NCI-H1092 treated with DMSO at 0.1 percent for 48 hours (cell line): ENCODE measurements at places on chromosomes 12 and 14.

- peak; percentile 92 for DNase-seq
Observed at GRCh38 chr12:132429946-132430643, 59.9 kb upstream of the FBRSL1 start.

DNA sequence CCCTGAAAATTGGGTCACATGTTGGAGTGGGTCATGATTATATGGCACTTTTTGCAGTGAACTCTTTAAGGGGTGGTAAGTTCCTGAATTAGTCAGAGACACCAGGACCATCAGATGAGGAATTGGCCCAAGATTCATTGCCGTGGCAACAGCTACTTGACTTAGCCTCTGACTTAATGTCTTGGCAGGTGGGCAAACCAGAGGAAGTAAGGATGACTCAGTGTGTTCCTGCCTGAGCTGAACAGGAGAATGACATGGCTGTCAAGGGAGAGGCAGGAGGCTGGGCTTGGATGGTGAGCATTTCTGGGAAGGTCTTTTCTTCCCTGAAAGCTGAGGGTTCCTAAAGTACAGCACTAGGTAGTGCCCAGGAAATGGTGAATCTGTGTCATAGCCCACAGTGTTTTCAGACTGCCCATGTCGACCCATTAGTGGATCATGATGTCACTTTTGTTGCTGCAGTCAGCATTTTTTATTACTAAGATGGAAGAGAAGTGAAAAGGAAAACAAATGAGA lies 170.1 kb upstream of the PWP1 start:
- DNase-seq = peak; percentile 3

- DNase-seq = no peak
Observed at GRCh38 chr12:29241821-29242591, 92.9 kb downstream of the FAR2 start.

DNA sequence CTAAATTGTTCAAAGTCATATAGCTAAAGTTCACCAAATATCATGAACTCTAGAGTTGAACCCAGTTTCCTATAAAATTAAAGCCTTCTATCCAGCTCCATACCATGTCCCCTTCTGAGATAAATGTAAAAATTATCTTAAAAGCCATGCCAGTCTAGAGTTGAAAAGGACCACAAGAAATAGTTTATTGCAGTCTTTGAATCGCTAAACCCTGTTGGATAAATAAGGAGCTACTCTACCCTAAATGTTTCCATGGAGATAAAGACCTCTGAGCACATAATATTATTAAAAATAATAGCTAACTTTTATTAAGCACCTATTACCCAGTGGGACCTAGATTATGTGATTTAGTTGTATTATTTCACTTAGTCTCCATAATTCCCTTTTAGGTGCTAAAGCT lies 227.6 kb upstream of the NOS1 start:
- DNase-seq = no peak

DNA sequence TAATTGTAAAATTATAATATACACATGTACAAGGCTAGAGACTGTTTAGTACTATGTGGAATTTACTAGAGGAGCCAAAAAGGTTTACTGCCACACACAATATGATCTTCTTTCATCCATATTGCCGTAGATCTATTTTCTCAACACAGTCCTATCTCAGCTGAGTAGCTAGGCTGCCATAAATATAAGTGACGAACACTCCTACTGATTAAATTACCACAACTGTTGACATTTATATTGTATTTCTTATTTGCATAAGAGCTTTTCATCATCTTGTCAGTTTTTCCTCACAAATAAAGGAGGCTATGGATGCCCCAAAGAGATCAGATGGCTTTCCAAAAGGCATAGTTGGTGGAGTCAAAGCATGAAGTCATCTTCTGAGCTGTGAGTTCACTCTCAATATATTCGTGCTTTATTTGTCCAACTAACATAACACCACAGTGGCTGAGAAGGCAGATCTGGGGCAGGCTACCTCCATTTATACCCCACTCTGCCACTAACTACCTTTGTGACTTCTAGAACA lies 78.6 kb downstream of the CCDC59 start:
- DNase-seq = peak; percentile 28

DNA sequence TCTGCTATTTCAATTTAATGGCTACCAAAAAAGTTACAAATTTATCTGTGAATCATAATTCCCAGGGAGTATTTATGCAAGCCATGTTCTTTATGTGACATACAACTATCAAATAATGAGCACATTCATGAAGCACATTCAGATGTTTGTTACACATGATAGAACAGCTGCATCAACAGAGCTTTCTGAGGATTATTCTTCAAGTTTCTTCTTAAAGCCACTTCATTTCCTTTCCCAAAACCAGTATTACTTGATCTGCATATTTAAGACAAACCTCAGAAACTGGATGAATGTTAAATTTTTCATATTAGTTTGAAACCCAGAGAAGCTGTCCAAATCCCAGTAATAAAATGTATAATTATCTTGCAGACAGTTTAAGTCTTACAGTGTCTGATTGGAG lies 73.6 kb upstream of the SOX5 start:
- no peak for DNase-seq

GRCh38 chr14:22556990-22557623 lies 31.9 kb downstream of the DAD1 start:
- DNase-seq = peak; percentile 83

- no peak for DNase-seq
Observed at GRCh38 chr14:95502381-95502950, 14.0 kb downstream of the SYNE3 start.

- DNase-seq = no peak
Observed at GRCh38 chr12:62673028-62673815, 206.6 kb downstream of the MON2 start.

GRCh38 chr14:103899316-103899715 lies 28.9 kb upstream of the TDRD9 start:
- no peak for DNase-seq

- no peak for DNase-seq
Observed at GRCh38 chr12:6367065-6367968, 8.0 kb downstream of the SCNN1A start.

GRCh38 chr12:125283521-125283920 lies 218.3 kb downstream of the AACS start:
- no peak for DNase-seq

DNA sequence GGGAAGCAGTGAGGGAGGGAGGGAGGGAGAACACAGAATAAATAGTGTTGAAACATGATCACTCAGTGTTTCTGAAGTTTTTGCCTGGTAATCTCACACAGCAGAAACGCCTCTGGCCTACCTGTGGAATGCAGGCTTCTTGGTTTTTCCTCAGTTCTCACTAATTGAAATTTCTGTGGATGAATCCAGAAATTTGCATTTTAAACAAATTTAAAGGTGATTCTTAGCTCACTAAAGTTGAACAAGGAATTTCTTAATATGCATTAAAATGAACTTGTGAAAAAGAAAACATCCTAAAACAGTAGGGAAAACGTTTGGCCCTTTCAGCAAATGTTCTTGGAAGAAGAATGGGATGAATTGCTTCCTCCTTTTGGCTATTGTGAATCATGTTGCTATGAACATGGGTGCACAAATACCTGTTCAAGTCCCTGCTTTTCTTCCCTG lies 1.4 kb downstream of the RNASE9 start:
- no peak for DNase-seq

DNA sequence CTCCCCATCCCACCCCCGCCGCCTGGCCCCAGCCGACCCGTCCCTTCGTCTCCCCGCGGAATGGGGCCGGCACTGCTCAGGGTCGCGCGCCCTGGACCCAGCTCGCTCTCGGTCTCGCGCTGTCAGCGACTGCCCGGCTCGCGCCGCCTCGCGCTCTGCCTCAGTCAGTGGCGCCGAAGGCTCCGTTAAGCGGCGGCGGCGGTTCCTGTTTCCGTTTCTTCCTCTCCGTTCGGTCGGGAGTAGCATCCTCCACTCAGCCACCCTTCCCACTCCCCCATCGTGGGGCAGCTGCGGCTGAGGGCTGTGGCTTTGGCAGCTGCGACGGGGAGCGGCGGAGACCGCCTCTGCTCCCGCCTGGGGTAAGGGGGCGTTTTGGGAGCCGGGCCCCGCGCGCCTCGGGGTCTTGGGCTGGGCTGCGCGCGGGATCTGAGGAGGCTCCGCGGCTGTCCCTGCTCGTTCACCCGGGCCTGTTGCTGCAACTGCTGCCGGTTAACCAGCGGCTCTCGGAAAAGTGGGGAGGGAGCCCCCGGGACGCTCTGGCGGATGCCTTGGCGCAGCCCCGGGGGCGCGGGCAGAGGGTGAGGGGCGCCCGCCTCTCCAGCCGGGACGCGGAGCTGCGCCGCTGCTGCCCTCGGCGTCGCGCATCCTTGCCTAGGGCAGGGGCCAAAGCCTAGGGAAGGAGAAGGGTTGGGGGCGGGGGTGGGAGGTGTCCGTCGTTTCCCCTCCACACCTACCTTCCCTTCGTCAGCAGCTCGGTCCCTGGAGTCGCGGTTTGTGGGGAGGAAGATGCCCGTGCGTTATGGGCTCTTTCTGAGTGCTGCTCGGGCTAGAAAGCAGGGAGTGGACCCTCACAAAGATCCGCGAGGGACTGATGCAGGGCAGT lies 567 bp downstream of the FUT8 start:
- peak; percentile 95 for DNase-seq

GRCh38 chr12:119840168-119840567 lies 37.0 kb downstream of the CIT start:
- no peak for DNase-seq

DNA sequence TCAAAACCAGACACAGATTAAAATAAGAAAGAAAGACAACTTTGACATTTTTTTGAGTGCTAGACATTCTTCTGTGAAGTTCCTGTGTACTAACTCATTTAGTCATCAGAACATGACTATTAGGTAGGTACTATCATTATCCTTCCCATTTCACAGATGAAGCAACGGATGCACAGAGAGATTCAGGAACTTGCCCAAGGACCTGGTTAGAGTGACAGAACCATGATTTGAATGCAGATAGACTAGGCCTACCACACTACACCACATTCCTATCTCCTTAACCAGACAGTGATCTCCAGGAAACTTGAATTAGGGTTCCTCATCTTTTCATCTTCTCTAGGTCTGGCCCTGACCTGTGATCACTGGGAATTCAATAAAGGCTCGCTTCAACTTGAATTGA lies 54.4 kb upstream of the MED13L start:
- no peak for DNase-seq

GRCh38 chr12:56905852-56906251 lies 28.4 kb downstream of the SDR9C7 start:
- no peak for DNase-seq

GRCh38 chr14:104048758-104049507 lies 36.6 kb upstream of the ASPG start:
- DNase-seq = no peak

GRCh38 chr12:69511016-69511415 lies 40.8 kb downstream of the FRS2 start:
- no peak for DNase-seq

GRCh38 chr12:52423661-52424500 lies 10.3 kb downstream of the KRT75 start:
- DNase-seq = no peak

DNA sequence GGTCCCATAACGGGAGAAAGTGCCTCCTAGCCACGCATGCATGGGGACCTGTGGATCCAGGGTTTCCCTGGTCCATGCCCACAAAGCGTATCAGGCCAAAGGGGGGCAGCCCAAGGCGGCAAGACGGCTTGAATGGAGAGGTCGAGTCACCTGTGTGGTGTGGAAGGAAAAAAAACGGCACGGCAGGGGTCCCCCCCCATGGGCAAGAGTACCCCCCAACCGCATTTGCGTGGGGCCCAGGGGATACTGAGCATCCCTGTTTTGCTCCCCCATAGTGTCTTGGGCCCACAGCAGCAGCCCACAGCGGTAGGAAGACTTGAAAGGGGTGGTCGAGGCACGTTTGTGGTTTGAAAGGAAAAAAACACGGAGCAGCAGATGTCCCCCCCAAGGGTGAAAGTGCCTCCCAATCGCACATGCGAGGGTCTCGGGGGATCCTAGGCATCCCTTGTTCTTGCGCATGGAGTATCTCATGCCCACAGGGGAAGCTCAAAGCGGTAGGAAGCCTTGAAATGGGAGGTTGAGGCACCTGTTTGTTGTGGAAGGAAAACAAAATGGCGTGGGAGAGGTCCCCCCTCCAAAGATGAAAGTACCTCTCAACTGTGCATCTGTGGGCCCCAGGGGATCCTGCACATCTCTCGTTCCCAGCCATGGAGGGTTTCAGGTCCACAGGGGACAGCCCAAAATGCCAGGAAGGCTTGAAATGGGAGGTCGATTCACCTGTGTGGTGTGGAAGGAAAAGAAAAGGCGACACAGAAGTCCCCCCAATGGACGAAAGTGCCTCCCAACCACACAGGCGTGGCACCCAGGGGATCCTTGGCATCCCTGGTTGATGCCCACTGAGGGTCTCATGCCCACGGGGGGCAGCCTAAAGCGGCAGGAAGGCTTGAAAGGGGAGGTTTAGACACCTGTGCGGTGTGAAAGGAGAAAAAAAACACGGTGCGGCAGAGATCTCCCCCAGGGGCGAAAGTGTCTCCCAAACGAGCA lies 577.5 kb downstream of the ALG10 start:
- no peak for DNase-seq

DNA sequence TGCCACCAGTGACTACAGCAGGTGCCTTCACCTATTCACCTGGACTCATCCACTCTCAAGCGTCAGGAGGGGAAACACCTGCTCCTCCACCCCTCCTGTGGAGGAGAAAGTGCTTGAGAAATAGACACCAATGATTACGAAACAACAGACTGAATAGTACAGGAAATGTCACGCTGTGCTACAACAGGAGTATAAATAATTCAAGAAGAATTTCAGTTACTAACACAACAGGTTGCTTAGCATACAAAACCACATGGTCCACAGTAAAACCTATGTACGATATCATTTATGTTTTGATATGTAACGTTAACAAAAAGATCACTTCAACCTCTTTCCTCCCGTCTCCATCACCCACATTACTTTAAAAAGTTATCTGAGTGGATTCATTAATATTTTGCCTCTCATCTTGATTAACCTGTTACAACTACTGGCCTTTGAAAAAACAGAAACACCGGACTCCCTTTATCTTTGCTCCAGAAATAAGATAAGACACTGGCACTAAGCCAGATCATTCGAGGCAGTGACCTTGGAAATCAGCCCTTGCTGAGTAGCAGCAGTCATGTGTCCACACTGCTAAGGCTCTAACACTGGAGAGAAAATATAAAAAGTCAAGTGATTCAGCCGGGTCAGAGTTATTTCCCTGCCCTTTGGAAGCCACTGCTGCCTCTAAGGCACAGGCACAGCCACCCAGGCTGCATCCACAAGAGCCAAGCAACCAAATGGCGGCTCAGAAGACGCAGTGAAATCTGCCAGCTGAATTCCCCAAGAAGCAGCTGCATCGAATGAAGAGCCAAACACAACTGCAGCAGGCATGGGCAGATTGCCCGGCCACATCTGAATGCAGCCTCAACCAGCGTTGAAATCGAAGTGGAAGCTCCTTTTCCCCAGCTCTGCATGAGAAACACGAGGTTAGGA lies 40.9 kb downstream of the NT5DC3 start:
- peak; percentile 75 for DNase-seq

DNA sequence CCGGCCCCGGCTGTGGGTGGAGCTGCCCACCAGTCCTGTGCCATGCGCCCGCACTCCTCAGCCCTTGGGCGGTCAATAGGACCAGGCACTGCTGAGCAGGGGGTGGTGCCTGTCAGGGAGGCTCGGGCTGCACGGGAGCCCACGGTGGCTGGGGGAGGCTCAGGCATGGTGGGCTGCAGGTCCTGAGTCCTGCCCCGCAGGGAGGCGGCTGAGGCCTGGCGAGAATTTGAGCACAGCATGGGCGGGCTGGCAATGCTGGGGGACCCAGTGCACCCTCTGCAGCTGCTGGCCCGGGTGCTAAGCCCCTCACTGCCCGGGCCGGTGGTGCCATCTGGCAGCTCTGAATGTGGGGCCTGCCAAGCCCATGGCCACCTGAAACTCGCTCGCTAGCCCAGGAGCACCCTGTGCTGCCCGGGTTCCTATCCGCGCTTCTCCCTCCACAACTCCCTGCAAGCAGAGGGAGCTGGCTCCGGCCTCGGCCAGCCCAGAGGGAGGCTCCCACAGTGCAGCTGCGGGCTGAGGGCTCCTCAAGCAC lies 1371.1 kb downstream of the FSCB start:
- DNase-seq = no peak

GRCh38 chr12:42704810-42705401 lies 115.4 kb upstream of the PRICKLE1 start:
- no peak for DNase-seq
